ENCODE measurements at places on chromosomes 2 and 18. TPM values are rescaled to one million over a fixed set of nuclear protein-coding genes. Genes with fewer than 3 reads are reported as not detected.
A peak's percentile ranks its signal among the peaks of the same experiment; 100 is the strongest.

DNA sequence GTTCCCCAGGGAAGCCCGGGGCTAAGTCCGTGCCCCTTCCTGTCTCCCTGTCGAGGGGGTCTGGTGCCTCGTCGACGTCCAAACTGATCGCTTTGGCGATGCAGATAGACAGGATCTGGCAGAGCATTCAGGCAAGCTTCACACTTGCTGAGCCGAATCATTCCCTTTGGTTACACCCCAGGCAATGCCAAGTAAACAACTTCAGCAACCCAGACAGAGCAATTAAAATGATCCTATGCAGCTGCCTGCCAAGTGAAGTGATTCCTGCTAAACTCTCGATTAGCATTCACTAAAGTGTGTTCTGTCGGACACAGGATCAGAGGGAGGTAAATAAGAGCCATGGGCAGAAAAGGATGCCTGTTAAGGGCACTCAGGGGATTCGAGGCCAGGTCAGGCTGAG lies 108.2 kb upstream of the RAB12 start:
- no peak overlapping the region for H3K4me3 ChIP-seq
- no peaks in the 10 kb centered on the region for H3K36me3 ChIP-seq
- no peak overlapping the region for H3K27ac ChIP-seq
- H3K4me1 ChIP-seq: no peaks in the 10 kb centered on the region
- peaks cover 22% of the 10 kb centered on the region for H3K27me3 ChIP-seq

DNA sequence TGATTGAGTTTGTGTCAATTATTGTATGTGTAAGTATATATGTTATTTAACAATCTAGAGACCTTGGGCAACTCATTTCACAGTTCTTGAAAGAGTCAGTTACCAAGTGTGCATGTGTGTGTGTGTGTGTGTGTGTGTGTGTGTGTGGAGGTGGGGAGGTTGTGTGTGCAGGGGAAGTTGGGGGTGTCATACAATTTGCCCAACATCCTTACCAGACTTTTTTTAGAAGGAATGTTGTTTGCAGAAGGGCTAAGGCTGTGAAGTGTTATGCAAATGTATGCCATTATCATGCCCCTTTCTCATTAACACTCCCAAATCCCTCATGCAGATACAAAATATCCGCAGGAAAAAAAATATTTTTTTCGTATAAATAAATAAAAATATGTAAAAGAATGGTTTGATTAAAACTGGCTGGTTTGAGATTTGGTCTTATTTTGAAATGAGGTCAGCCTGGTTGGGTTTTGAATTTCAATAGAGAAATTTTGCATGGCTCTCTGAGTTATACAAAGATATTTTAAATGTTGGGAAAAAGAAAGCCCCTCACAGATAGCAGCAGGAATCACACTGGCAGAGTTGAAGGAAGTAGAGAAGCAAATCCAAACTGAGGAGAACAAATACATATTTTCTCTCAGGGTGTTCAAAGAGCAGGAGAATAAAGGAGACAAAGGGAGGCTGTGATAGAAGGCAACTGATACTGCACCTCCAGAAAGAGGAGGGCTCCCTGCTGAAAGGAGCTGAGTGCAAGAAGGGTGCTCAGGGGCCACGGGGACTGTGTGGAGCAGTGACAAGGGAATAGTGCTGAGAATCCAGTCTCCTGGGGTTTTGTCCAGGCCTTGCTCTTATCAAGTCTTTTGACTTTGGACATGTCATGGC lies 1365.5 kb upstream of the CELF4 start:
- H3K4me1 ChIP-seq: no peaks in the 10 kb centered on the region
- H3K27me3 ChIP-seq: no peaks in the 10 kb centered on the region
- H3K4me3 ChIP-seq: no peak overlapping the region
- no peaks in the 10 kb centered on the region for H3K36me3 ChIP-seq
- H3K27ac ChIP-seq: no peak overlapping the region

DNA sequence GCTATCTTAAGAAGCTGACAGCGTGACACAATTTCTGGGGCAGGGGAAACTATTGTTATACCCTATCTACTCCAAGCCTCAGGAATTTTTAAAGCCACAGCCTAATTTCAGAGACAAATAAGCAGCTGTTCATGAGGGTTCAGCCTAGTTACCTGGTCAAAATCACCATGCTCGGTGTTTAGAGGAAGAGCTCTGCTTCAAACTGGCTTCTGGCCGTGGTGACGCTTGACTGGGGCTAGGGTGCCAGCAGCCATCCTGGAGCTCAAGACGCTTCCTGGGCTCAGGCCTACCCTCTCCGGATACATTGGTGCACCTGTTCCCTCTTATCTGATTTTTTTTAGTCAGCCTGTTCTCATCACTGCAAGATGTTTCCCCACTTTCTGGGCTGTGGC lies 41.7 kb downstream of the FRZB start:
- no peak for DNase-seq
- H3K36me3 ChIP-seq: no peaks in the 10 kb centered on the region
- no peak overlapping the region for H3K4me3 ChIP-seq

DNA sequence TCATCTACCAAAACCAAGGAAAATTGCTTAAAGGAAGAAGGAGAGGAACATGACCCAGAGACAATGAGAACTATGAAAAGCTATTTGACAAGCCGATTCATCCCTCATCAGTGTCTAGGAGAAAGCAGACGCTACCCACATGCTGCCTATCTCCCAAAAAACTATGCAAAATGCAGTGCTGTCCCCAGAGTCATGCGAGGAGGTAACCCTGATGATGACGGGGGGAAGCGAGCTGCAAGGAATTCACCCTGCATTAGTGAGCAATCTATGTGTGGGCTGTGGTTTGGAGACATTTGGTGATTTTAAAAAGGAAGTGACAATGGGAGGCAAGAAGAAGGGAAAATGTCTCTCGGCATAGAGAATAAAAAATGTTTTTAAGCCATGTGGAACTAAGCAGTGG lies 472.7 kb downstream of the CMPK2 start:
- H3K4me3 ChIP-seq: no peak overlapping the region
- no peaks in the 10 kb centered on the region for H3K36me3 ChIP-seq
- no peak overlapping the region for H3K27ac ChIP-seq
- no peaks in the 10 kb centered on the region for H3K27me3 ChIP-seq

DNA sequence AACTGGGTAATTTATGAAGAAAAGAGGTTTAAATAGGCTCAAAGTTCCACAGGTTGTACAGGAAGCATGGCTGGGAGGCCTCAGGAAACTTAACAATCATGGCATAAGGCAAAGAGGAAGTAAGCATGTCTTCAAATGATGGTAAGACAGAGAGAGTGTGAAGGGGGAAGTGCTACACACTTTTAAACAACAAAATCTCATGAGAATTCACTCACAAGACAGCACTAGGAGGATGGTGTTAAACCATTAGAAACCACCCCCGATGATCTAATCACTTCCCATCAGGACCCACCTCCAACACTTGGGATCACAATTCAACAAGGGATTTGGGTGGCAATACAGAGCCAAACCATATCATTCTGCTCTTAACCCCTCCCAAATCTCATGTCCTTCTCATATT lies 34.9 kb downstream of the CFAP210 start:
- no peak overlapping the region for H3K4me3 ChIP-seq
- H3K27me3 ChIP-seq: peaks cover 2% of the 10 kb centered on the region
- peaks cover 8% of the 10 kb centered on the region for H3K4me1 ChIP-seq
- H3K27ac ChIP-seq: no peak overlapping the region
- DNase-seq: no peak

DNA sequence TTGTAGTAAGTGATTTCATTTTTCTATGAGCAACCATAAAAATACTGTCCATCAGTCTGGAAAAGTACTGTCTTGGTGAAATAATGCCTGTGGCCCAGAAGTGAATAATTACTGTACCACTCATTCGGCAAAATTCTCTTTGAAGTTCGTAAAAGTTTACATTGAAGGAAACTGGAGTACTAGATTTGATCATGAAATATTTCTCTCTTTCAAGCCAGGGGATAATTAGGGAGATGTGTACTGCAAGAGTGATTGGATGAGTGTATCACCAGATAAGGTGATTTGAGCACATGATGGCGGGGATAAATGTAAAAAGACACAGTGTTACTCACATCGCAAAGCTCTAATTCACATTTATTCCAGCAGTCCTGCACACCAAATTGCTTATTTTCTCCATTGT lies 883.2 kb upstream of the PIK3C3 start:
- no peaks in the 10 kb centered on the region for H3K36me3 ChIP-seq
- no peak overlapping the region for H3K4me3 ChIP-seq
- no peak overlapping the region for H3K27ac ChIP-seq
- no peaks in the 10 kb centered on the region for H3K27me3 ChIP-seq
- no peak for DNase-seq

SLC9A4 gene
- total RNA-seq: not detected

CYBRD1 gene
- total RNA-seq: 0.38 TPM

GRCh38 chr2:241558532-241559322 lies at the start of gene BOK:
TSS of gene BOK (plus strand) at chr2:241558745. CDS start at chr2:241559484, 739 bp downstream.
- H3K27me3 ChIP-seq: peaks cover 45% of the 10 kb centered on the region
- DNase-seq: no peak
- H3K4me3 ChIP-seq: peak within 1 kb of the TSS; percentile 72
- H3K4me1 ChIP-seq: peaks cover 6% of the 10 kb centered on the region
- H3K27ac ChIP-seq: no peak within 1 kb of the TSS

DNA sequence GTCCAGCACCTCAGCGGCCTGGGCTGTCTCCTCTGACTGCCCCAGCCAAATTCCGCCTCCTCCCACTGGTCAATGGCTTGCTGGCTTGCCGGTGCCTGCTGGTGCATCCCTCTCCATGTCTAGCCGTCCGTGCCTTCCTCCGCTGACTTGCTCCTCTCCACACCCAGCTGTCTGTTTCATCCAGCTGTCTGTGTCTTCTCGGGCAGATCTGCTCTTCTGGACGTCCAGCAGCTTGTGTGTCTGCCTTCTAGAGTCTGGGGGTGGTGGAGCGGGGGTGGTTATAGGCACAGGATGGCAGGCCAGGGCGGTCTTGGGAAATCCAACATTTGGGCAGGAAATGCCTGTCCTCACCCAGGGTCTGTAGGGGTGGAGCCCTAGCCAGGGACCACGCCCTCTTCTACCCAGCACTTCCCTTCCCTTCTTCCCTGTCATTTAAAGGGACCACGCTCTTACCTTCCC lies 369.2 kb downstream of the GALNT13 start:
- DNase-seq: no peak
- no peaks in the 10 kb centered on the region for H3K4me1 ChIP-seq
- H3K36me3 ChIP-seq: no peaks in the 10 kb centered on the region

LYPD1 gene
- total RNA-seq: not detected

POLR1A gene
- total RNA-seq: 20.0 TPM

REG1A gene
- total RNA-seq: not detected

DNA sequence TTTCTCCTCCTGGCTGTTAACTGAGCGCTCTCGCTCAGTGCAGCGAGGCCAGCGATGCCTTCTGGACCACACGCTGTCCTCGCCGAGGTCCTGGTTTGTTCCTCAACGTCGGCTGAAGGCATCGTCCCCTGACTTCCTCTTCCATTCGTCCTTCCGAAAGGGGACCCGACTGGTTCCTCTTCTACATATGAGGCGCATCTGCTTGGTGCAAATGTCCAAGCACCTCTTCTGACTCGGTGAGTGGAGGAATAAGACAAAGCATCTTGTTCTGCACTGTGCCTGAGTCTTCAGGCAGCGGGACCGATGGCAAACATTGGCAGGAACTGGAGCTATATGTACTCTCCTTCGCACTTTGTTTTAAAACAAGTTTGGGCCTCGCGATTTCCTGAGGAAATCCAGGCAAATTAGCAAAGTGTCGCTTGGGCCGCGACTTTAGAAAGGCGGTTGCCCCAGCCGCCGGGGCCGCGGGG lies 621 bp upstream of the KCNS3 start:
- peaks cover 18% of the 10 kb centered on the region for H3K4me1 ChIP-seq
- no peaks in the 10 kb centered on the region for H3K36me3 ChIP-seq
- H3K4me3 ChIP-seq: peak overlapping the region; percentile 75

DNA sequence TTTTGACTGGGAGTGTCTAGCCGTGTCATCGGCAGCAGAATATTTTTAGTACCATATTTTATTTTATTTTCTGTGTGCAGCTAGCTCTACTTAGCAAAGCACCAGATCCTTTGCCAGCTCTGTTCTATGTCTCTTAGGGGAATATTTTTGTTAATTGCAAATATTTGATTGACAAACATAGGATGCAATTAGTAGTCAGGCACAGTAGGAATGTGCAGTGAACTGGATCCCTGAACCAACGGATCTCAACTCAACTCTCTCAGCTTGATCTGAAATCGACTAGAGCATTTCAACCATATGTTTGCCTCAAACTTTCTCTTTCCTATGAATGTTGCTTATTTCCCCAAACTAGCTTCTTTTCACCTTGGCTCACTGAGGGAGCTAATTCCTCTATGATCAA lies 998.0 kb upstream of the FANCL start:
- H3K36me3 ChIP-seq: no peaks in the 10 kb centered on the region
- H3K4me1 ChIP-seq: no peaks in the 10 kb centered on the region
- H3K27ac ChIP-seq: no peak overlapping the region
- no peak overlapping the region for H3K4me3 ChIP-seq
- DNase-seq: no peak

AQP4 gene
- total RNA-seq: not detected

GRHL1 gene
- total RNA-seq: 0.47 TPM

DNA sequence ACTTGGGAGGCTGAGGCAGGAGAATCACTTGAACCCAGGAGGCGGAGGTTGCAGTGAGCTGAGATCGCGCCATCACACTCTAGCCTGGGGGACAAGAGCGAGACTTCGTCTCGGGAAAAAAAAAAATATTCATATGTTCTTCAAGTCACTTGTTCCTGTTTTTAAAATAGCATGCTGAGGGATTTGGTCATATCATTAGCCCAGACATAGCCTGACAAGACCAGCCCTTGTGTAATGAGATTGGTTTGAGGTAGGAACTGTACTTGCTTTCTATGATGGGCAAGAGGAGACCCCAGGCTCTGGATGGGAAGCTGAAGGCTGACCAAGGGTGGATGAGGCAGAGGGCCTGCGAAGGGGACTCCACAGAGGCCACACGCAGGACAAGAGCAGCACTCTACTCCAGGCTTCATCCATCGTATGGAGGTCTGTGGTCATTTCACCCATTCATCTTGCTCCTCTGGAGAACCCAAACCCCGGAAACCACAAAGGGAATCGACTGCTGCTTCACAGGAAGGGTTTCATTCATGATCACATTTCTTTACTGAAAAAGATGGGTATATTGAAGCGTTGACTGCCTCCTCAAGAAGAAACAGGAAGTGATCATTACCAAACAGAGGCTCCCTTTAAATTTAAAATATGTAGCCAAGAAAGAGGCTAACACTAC lies 87.1 kb upstream of the ZNF397 start:
- no peak overlapping the region for H3K4me3 ChIP-seq
- peaks cover 29% of the 10 kb centered on the region for H3K4me1 ChIP-seq
- DNase-seq: no peak
- H3K27ac ChIP-seq: peak overlapping the region; percentile 69

- H3K36me3 ChIP-seq: no peaks in the 10 kb centered on the region
- DNase-seq: no peak
- no peak overlapping the region for H3K27ac ChIP-seq
- H3K4me3 ChIP-seq: no peak overlapping the region
These were observed 388.9 kb downstream of the SETBP1 start for GRCh38 chr18:45069546-45069945.

- no peak overlapping the region for H3K27ac ChIP-seq
- no peaks in the 10 kb centered on the region for H3K27me3 ChIP-seq
- H3K36me3 ChIP-seq: no peaks in the 10 kb centered on the region
These were observed 927.0 kb upstream of the CRIM1 start for GRCh38 chr2:35428548-35428947.

DNA sequence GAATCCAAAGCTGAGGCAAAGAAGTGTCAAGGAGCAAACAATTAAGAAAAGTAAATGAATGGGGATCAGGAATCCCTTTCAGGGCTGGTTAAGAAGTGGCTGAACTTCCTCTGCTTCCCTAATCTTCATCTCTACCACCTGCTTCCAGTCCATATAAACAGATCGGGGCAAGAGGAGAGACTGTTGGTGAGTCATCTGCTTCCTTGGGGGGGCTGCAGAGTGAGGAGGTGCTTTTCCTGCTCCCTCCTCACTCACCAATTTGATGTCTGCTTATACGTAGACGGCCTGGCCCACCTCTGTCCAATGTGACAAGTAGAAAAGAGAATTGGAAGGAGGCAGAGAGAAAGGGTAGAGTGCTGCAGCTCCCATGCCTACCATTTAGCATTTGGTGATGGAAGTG lies 68.4 kb downstream of the NAB1 start:
- peaks cover 1% of the 10 kb centered on the region for H3K27me3 ChIP-seq
- no peak for DNase-seq
- H3K4me1 ChIP-seq: peaks cover 3% of the 10 kb centered on the region
- no peak overlapping the region for H3K4me3 ChIP-seq

DSG1 gene
- not detected for total RNA-seq
